ENCODE measurements at places on chromosomes 2 and 18.

DNA sequence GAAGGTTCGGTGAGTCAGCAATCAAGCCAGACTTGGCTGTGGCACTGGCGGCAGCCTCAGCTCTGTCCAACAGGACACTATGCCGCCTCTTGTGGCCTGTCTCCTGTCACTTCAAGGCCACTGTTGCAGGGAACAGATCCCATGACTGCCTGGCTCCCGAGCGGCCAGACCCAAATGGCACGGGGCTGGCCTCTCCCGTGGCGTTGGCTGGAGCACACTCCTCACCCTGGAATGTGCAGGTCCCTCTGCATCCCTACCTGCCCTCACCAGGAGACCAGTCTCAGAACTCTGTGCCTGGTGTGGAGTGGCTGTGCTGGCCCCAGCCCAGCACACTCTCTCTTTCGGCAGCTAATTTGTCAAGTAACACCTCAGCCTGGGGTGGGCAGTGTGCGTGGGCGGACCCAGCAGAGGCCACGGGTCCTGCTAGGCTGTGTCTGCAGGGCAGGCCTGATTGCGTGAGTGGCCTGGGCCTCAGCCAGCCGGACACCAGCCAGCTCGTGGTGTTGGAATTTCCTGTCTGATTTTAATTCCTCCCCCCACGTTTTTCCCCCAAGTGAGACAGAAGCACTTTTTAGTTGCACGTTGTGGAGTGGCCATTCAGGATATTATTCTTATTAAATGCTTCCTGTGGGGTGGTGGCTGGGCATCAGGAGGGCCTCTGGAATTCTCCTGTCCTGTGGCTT, 179.3 kb downstream of the GLI2 start:
- no peak for DNase-seq

DNA sequence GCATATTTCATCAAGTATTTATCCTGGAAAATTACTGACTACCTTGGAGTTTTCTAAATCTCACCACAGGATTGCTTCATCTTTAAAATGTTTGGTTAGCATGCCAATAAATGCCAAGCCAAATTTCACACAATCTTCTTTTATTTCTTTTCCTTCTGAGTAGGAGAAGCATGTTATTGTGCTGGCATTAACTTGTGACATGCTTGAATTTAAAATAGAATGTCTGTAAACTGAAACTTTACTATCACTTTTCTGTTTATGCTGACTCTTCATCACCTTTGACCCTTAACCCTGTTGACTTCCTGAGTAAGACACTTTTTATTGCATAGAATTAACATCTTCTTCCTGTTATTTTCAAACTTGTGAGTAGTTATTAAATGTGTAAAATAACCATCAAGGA, 56.2 kb upstream of the LRRTM4 start:
- no peak for DNase-seq

- DNase-seq, result no peak
These were observed 638.5 kb downstream of the CNTNAP5 start for GRCh38 chr2:124663645-124663997.

DNA sequence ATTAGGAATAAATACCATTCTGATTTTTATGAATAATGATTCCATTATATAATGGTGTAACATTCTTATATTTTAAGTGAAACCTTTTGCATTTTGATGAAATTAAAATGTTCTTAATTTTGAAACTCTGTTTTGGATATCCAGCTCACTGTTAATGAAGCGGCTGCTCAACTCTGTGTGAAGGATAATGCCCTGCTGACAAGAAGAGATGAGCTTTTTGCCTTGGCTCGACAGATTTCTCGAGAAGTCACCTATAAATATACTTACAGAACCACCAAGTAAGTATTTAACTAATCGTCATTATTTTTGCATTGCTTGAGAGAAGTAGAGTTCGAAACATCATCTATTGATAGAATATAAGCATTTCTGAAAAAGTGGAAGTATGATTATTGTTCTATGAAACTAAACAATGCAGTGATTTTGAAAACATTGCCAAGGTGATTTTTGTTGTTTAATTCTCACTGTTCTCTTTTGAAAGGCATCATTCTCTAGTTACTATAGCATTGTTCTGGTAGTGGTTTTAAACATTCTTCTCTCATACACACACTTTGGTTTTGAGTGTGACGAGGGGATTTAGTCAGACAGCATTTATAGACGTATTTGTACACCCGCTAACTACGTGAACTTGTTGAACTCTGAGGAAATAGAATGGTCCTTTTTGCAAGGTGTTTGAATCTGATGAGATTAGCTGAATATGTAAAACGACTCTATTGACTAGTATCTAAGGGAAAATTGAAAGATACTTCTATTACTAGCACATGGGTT, 21.5 kb downstream of the NAB1 start:
- DNase-seq, result no peak

Measured in activated T-cell treated with anti-CD3 and anti-CD28 coated beads, Interleukin-2, amount 50 U/mL, for 72 hours (primary cell).